ENCODE measurements at places on chromosomes 7 and 10.

DNA sequence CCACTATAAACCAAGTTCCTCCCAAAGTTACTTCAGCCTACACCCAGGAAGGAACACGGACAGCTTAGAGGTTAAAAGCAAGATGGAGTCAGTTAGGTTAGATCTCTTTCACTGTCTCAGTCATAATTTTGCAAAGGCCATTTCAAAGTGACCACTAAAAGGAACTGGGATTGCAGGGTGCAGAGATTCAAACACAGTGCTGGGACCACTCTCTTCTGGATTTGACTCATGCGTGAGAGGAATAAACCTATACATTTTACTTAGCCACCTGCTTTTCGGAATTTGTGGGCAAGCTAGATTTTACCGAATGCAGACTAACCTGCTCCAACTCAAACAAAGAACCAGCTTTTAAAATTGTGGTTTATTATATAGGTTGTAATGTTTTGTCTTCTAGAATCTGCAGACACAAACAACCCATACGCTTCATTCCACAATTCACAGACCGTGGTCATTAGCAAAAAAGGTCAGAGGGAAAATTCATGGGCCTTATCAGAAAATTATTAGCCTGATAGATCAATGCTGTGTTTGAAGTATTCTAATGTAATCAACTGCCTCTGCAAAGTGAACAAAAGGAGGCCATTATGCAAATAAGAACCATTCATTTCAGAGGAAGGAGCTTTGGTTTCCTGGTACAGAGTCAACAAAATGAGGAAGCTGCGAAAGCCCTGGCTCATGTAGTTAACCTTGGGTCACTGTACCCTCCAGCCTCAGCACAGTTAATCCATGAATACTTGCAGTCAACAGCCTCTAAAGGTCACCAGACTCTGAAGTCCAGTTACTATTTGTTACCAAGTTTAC lies 342.7 kb upstream of the KLF6 start:
- DNase-seq, result peak; percentile 35

DNA sequence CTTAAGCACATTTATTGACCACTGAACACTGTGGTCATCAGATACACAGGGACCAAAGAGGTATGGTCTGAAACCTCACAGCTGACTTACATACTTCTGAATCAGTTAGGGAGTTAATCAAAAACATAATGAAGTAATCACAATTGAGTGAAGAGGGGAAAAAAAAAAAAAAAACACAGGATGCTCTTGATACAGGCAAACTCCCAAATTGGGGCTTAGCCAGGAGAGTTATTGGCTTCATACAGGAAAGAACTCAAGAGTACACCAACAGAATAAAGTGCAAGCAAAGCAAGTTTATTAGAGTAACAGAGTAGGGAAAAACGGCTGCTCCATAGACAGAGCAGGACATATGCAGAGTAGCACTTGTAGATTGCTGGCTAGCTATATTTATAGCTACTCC lies 917.0 kb downstream of the CNTNAP2 start:
- no peak for DNase-seq

DNA sequence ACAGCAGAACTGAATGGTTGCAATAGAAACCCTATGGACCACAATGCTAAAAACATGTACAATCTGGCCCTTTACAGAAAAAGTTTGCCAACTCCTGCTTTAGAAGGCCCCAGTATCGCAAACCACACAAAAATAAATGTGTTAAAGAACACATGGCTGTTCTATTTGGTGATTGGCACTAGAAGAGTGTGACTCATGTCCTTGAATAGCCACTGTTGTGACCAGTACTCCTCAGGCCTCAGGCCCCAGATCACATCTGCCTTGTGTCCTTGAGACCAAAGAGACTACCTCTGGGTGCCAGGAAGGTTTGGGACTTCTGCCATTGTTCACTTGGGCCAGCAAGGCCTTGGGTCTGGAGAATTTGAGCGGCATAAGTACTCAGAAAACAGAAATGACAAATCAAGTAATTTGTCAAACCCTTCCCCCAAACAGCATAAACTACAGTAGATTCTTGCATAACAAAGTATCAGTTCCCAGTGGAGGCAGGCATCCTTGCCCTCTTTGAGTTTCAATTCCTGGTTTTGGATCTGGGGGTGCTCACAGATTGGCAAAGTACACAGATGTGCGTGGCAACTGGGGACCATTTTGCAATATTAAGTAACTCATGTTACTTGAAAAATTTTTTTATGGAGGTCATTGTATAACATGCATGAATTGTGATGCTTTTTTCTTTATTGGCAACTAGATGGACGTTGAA lies 50.2 kb downstream of the MTURN start:
- DNase-seq, result no peak

DNA sequence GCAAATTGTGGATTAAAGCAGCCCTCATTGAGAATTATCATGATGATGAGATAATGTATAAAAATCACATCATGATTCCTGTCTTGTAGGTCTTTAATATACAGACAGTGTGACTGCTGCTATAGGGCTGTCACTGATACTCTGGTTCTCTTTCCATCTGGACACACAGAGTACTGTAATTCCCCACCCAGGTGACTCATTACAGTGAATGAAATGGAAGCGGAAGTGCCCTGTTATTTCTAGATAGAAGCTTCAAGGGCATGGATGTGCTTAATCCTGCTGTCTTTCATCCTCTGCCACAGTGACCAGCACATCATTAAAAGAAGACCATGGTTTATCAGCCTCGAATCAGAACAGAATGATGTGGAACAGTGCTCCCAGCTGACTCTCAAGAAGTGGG lies 1234.0 kb downstream of the SORCS3 start:
- DNase-seq, result no peak

DNA sequence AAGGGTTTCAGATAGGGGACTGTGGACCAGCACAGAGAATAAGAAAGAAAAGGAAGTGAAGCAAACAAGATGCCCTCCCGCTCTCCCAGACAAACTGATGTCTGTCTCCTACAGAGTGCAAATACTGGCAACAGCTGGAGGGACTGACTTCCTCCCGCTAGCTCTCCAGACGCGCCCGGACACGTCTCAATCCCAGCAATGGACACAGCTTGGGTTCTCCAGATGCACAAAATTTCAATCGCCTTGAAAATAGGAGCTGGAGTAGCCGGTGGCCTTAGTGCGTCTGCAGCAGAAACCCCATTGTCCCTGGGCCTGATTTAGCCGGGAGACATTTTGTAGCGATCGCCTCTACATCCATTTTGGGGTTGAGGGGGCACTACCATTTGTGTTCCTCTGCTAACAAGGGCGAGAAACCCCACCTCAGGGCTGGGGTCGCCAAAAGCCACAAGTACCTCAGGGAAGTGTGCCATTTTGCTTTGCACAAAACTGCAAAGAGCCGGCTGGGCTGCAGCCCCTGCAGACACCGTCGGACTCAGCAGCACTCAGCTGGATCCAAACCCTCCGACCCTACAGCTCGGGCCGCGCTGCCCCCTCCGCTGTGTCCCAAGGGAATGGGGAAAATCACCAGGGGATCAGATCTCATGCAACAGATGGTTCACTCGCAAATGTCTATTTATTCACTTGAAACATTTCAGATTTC lies 5.9 kb downstream of the CPA2 start:
- DNase-seq, result peak; percentile 59

DNA sequence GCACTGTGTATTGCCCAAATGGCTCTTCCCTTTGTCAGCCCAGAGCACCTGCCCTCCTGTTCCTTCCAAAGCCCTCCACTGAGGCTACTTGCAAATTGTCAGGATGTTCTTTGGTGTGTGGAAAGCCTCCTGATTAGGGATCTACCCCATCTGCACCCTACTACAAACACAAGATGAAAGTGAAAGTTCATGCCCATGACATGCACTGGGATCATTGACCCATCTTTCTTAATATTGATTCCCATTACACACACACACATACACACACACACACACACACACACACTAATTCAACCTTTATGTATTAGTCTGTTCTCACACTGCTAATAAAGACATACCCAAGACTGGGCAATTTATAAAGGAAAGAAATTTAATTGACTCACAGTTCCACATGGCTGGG lies 213.7 kb upstream of the IGFBP3 start:
- no peak for DNase-seq

DNA sequence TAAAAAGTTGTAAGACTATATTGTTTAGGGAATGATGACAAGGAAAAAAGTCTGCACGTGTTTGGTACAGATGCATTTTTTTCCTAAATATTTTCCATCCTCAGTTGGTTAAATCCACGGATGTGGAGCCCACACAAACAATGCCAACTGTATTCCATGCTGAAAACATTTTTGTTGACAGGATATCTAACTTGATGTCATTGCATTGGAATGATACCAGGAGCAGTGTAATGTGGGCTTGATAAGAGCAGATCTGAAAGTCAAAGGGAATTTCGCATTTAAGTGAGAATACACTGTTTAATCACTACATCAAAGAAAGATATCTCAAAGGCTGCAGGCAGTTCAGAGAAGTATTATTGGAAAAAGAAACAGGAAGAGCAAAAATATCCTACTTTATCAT lies 49.5 kb upstream of the TMEM140 start:
- DNase-seq, result no peak

DNA sequence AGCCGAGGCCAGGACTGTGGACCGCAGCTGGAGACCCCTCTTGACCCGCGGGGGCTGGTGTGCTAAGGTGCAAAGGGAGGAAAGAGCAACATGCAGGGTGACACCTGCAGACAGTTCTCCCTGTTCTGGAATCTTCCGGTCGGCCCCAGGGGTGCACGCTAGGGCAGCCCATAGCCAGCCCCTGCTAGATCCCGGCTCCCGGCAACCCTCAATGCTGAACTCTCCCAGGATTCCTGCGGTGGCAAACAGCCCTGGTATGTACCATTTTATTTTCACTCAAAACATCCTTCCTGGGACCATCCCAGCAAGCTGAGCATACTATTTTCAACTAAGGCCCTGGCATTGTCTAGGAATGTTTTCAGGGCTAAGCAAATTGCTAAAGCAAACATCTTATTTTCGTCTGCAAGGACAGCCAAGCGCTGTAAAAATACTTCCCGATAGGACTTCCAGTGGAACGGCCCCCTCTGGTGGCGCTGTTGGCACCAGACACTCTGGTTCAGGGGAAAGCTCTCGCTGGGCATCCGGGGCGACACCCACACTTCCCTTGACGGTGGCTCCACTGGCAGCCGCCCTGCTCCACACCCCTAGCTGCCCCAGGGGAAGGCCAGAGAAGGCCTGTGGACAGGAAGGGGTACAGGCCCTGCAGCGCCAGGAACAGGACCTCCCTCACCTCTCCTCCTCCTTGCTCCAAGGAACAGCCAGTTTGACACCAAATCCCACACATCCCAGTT lies 99.4 kb downstream of the CTBP2 start:
- DNase-seq, result peak; percentile 67

GRCh38 chr7:132760244-132760623 lies 184.0 kb upstream of the PLXNA4 start:
- DNase-seq, result no peak

DNA sequence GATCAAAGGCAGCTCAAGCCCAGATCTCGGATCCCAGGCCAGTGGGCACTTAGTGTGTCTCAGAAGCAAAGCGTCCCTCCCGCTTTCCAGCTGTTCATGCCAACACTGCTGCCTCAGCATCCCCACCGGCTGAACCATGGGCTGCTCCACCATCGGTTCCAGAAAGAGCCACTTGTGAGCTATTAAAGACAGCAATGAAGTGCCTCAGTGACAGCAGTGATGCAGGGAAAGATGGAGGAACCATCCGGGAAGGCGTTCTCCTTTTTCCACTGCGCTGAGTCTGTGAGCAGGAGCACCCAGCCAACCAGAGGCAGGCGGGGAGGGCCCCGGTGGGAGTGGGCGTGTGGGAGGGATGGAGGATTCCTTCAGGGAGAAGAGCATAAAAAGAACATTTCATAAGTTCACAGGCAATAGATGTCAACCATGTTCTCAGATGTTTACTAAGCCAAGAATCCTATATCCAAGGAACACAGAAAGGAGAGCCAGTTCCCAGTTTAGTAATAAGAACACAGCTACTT lies 96.2 kb upstream of the MKI67 start:
- no peak for DNase-seq

GRCh38 chr7:74455291-74455804 lies 1.6 kb downstream of the GTF2IRD1 start:
- no peak for DNase-seq

DNA sequence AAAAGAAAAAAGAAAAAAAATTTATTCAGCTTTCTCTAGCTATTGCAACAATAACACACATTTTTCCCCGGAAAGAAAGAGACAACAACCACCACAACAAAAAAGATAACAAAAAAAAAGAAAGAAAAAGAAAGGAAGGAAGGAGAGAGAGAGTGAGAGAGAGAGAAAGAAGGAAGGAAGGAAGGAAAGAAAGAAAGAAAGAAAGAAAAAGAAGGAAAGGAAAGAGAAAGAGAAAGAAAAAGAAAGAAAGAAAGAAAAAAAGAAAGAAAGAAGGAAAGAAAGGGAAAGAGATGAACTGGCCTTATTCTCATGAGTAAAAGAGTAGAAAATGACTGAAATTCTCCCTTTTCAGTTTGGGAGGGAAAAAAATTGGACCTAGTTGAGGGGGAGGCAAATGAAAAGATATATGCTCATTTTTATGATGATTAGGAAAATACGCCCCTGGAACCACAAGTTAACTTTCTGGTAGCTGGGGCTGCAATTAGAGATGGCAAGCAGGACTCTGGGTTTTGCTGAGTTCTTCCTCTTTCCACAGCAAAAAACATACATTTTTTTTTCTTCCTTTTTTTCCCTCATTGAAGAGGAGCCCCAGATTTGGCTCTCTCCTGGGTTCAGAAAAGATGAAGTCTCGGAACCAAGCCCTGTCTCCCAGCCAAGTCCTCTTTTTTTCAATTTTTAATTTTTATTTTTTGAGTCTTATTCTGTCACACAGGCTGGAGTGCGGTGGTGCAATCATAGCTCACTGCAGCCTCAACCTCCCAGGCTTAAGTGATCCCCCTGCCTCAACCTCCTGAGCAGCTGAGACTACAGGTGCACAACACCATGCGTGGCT lies 12.6 kb upstream of the PRDX3 start:
- DNase-seq, result no peak

- DNase-seq, result no peak
Measured at GRCh38 chr10:96541921-96542320, 28.2 kb upstream of the TLL2 start.

GRCh38 chr7:128055637-128056036 lies 24.4 kb upstream of the LRRC4 start:
- DNase-seq, result peak; percentile 29

GRCh38 chr7:45718464-45719330 lies 144.5 kb downstream of the ADCY1 start:
- DNase-seq, result no peak

GRCh38 chr7:90709501-90710465 lies 113.7 kb downstream of the CDK14 start:
- peak; percentile 7 for DNase-seq

DNA sequence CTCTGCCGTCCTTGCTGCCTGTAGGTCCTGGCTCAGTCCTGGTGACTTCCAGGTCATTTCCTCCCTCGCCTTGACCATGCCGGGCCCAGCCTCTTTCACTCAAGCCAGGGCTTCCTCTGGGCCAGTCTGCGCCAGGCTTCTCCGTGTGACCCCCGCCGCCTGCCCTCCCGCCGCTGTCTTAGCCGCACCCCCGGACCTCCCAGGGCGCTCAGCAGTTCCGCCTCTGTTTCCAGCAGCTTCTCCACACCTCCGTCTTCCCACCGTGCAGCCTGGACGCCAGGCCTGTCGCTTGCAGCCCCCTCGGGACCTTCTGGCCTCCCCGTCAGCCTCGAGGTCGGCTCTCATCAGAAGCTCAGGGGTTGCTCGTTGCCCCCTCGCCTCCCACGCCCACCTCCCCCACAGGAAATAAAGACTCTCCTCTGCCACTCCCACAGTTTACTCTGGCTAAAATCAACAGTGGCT lies 123.0 kb upstream of the FZD8 start:
- DNase-seq, result peak; percentile 55

GRCh38 chr10:112792487-112793201 lies 157.4 kb upstream of the TCF7L2 start:
- peak; percentile 27 for DNase-seq

GRCh38 chr7:107398161-107398560 lies 71.7 kb upstream of the GPR22 start:
- DNase-seq, result peak; percentile 13

GRCh38 chr10:78914502-78915189 lies 154.1 kb upstream of the ZMIZ1 start:
- no peak for DNase-seq
